ENCODE measurements at places on chromosomes 3 and 15. TPM values are rescaled to one million over a fixed set of nuclear protein-coding genes. Genes with fewer than 3 reads are reported as not detected.

The IQCH gene
- 2.7 TPM for total RNA-seq

The GPR149 gene
- total RNA-seq: 1.7 TPM

The FSIP1 gene
- 7.4 TPM for total RNA-seq

The MKRN2OS gene
- total RNA-seq: not detected

The HIGD2B gene
- not detected for total RNA-seq

Measured in temporal lobe (tissue), 4 donors.